ENCODE measurements at places on chromosomes 7 and 10.

DNA sequence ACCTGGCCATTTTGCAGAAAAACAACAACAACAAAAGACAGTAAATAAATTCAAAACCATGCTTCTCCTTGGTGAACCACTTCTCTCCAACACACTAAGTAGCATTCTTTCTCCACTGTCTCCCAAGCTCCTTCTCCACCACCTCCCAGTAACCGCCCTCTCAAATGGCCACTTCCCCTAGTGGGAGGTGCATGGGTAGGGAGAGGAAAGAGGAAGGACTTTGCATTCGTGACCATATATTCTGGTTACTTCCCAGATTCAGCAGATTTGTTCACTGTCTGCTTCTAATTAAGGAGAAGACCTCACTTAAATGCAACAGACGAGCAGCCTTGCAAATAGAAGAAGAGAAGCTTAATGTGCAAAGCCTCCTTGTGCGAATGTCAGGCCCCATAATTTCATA, 166.8 kb downstream of the SORCS1 start:
- DNase-seq, result no peak

GRCh38 chr7:4277936-4278335, 404.2 kb upstream of the FOXK1 start:
- no peak for DNase-seq

- DNase-seq, result no peak
Measured at GRCh38 chr7:1548944-1549343, 7.1 kb downstream of the TMEM184A start.

DNA sequence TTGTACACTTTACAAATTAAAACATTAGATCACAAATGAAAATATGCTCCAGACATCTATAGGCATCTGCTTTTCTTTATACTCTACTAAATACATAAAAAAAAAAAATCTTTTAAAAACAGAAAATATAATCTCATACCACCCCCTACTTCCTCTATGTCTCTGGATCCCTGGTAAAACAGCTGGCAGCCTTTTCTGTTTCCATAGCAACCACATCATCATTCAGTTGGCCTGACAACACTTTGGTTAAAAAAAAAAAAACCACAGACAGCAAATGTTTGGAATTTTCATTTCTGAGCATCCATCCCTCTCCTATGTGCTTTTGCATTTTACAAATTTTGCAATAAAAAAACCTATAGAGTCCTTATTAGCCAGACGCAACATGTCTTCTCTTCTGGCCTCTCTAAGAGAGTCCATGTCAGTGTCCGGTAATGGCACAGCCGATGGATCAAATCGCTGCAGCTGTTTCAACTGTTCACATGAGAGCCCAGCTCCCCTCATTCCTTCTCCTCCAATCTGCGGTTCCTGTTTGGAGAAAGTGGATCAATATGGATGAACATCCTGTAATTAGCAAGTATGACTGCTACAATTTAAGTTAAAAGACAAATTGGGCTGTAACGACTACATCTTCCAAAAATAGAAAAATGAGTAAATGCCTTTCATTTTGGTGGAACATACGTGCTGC, 105.6 kb downstream of the NSUN6 start:
- DNase-seq, result no peak

DNA sequence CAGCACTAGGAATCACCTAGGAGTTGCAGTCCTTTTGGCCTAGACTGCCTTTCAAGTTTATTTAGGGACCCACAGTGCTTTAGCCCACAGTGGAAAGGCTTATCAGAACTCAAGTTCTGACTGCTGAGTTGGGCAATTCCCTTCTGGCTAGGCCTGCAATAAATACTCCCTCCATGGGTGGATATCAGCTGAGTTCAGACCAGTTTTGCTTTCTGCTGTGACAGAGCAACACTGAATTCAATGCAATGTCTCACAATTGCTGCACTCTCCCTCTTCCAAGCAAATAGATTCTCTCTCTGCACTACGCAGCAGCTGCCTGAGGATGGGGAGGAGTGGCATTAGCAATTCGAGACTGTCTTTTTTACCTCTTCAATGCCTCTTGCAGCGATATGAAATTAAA, 1153.3 kb downstream of the SORCS1 start:
- DNase-seq, result no peak

DNA sequence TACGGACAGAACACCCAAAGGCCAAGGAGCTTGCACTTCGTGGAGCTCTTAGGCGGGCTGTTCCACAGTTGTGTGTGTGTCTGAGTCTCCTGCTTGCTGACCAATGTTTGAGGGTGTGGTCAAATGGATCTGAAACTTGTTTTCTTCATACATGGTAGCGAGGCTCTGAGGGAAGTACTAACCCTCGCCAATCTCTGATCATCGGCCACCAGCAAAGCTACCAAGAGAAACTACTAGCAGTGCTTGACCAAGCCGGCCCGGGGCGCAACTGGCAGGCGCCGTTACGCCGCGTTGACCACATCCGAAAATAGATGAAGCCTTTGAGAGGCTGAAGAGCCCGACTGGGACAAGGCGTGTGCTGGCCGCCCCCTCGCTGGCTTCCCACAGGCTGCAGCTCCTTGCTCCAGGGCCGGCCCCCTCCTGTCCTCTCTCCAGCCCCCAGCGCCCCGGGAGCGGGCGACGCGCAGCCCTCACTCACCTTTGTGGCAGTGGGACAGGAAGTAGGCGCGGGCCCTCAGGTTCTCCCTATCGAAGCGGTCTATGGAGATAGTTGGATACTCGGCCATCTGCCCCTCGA, 384 bp downstream of the DCLRE1C start:
- peak; percentile 34 for DNase-seq

- DNase-seq, result peak; percentile 63
Measured at GRCh38 chr7:131878777-131879176, 322.3 kb upstream of the PODXL start.

- no peak for DNase-seq
Measured at GRCh38 chr7:95660023-95660434, 63.7 kb upstream of the PDK4 start.
